ENCODE measurements at places on chromosomes 1 and 21. TPM values are rescaled to one million over a fixed set of nuclear protein-coding genes. Genes with fewer than 3 reads are reported as not detected.

The CATSPER4 gene
- total RNA-seq = not detected

The HFM1 gene
- total RNA-seq = 3.3 TPM

The LAMC2 gene
- total RNA-seq = 19.0 TPM

The GJB3 gene
- 0.31 TPM for total RNA-seq

The LMX1A gene
- total RNA-seq = not detected

The HMCN1 gene
- 8.7 TPM for total RNA-seq

The PERM1 gene
- total RNA-seq = not detected

The SMIM1 gene
- not detected for total RNA-seq

The CDKN2C gene
- not detected for total RNA-seq

The DCST1 gene
- total RNA-seq = not detected

The TFF2 gene
- not detected for total RNA-seq

The SPRR3 gene
- total RNA-seq = not detected

The EDN2 gene
- not detected for total RNA-seq

The SYT14 gene
- 19.4 TPM for total RNA-seq

The CFHR1 gene
- total RNA-seq = not detected

The ITSN1 gene
- 68.2 TPM for total RNA-seq

The CNR2 gene
- total RNA-seq = not detected

The PRR9 gene
- not detected for total RNA-seq

The GATAD2B gene
- 17.8 TPM for total RNA-seq

The B3GALT2 gene
- not detected for total RNA-seq

The AIRE gene
- not detected for total RNA-seq

The TMEM82 gene
- not detected for total RNA-seq

The TMCC2 gene
- total RNA-seq = 9.9 TPM

The PTPN7 gene
- total RNA-seq = not detected

The SH2D1B gene
- not detected for total RNA-seq

The SEC16B gene
- 0.70 TPM for total RNA-seq

The NOTCH2 gene
- total RNA-seq = 52.9 TPM

The KRTAP10-8 gene
- not detected for total RNA-seq

The NUP210L gene
- not detected for total RNA-seq

The FAM78B gene
- 5.8 TPM for total RNA-seq

The DIRAS3 gene
- total RNA-seq = 0.21 TPM

The WNT3A gene
- total RNA-seq = 0.12 TPM

The SPATA45 gene
- not detected for total RNA-seq

The CRYBG2 gene
- total RNA-seq = 18.4 TPM

The AADACL3 gene
- 1.5 TPM for total RNA-seq

The KCNK2 gene
- 0.07 TPM for total RNA-seq

The HSPG2 gene
- total RNA-seq = 70.8 TPM

The DDR2 gene
- total RNA-seq = 1.7 TPM

The SLC6A9 gene
- 20.0 TPM for total RNA-seq

The ZZZ3 gene
- 81.9 TPM for total RNA-seq

The DEPDC1 gene
- total RNA-seq = 47.0 TPM

The NME7 gene
- total RNA-seq = 12.9 TPM

The CLCA1 gene
- not detected for total RNA-seq

The SLC9C2 gene
- 1.1 TPM for total RNA-seq

All from GM23338 (cell line).